ENCODE measurements at places on chromosomes 13 and 19.

DNA sequence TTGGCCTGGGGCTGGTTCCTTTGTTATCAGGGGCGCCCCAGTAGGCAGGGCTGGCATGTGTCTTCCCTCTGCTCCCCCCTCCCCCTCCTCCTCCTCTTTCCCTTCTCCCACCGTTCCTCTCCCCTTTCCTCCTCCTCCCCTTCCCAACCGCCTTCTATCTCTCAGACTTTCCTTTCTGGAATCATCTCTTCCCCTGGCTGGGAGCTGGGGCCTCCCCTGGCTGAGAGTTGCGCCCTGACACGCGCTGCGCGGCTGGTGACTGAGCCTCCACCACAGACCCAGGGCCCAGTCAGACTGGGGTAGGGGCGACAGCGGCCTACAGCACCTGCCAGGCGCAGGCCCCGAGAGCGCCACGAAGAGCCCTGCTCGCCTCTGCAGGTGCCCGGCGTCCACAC lies 2.8 kb downstream of the PNMA8B start:
- DNase-seq = no peak

DNA sequence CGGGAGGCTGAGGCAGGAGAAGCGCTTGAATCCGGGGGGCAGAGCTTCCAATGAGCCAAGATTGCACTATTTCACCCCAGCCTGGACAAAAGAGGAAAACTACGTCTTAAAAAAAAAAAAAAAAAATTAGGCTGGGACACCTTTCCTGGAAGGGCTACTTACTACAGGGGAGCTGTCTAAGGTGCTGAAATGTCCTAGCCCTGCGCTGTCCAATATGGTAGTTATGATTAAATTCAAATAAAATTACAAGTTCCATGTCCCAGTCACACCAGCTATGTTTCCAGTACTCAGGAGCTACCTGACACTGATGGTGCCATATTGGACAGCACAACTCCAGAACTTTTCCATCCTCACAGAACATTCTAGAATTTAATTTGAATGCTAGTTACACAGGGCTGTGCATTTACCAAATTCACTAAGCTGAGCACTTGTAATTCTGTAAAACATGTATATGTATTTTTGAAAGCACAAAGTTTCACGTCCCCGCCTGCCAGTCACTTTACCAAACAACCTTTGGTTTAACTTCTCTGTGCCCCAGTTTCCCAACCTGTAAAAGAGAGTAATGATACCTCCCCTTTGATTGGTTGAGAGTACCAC lies 9.2 kb upstream of the ZSCAN22 start:
- no peak for DNase-seq

- no peak for DNase-seq
Measured at GRCh38 chr19:41889896-41890295, 6.9 kb downstream of the ARHGEF1 start.

DNA sequence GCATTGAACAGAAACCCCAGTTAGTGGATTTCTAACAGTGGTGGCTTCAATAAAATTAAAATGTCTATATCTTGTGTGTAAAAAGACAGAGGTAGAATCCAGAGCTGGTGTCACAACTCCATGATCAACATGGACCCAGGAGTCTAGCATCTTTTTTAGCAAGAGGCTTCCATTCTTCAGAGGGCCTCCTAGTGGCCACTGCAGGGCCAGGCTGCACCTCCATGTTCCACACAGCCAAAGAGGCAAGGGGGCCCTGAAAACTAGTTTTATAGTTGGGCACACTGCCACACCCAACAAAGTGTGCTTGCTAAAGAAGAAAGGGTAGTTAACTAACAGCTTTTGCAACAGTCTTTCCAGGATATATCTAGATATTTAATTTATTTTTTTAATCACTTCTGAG lies 12.9 kb downstream of the N4BP2L1 start:
- DNase-seq = no peak

Data from effector CD4-positive, alpha-beta T cell (primary cell).